Activated CD4-positive, alpha-beta T cell treated with anti-CD3 and anti-CD28 coated beads for 24 hours (primary cell): ENCODE measurements at places on chromosomes 7 and 10.

GRCh38 chr7:108408296-108408991 is 47.8 kb downstream of the NRCAM start:
- no peak for DNase-seq

DNA sequence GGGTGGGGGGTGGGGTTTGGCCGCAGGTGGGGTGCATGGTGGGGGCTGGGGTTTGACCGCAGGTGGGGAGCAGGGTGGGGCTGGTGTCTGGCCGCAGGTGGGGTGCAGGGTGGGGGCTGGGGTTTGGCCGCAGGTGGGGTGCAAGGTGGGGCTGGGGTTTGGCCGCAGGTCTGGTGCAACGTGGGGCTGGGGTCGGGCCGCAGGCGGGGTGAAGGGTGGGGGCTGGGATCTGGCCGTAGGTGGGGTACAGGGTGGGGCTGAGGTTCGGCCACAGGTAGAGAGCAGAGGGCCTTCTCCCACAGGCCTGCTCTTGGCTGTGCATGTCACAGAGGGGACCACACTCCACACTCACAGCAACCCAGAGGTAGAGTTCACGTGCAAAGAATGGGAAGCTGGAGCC is 586.6 kb downstream of the PTPRN2 start:
- no peak for DNase-seq

- DNase-seq: no peak
These were observed 48.9 kb downstream of the MKI67 start for GRCh38 chr10:128077155-128077875.

GRCh38 chr10:19862811-19863515 is 46.7 kb downstream of the PLXDC2 start:
- no peak for DNase-seq

DNA sequence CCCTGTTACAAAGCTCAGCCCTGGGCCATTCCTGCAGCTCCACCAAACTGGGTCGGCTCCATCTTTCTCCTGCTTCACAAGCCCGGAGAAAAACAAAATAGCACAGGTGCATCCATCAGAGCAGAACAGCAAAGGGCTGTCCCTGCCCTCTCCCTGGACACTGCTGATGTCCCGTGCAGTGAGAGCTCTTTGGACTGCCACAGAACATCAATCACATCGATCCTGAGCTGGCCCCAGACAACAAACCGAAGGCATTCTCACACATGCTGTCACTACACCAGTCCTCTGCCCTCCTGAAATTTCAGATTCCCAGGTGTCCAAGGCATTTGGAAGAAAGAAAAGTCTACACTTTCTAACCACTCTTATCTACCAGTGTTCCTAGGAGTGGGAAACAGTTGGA is 427.1 kb upstream of the ZMIZ1 start:
- no peak for DNase-seq

GRCh38 chr7:114468844-114469243 is 54.2 kb downstream of the FOXP2 start:
- no peak for DNase-seq

DNA sequence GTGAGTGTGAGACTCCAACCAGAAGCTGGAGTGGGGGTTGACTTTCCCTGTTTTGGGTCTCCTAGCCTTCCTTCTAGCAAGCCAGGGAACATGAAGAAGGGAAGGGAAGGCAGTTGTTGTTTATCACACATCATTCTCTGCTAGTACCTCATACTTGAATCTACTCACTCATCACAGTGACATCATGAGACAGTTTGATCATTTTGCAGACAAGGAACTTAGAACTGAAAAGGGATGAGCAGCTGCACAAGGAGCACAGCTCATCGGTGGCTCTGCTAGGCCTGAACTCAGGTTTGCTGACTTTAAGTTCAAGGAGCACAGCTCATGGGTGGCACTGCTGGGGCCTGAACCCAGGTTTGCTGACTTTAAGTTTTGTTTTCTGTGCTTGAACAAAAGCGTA is 19.2 kb downstream of the PRXL2A start:
- DNase-seq: no peak

GRCh38 chr10:47196691-47197090 is 103.3 kb upstream of the GDF10 start:
- DNase-seq: no peak

DNA sequence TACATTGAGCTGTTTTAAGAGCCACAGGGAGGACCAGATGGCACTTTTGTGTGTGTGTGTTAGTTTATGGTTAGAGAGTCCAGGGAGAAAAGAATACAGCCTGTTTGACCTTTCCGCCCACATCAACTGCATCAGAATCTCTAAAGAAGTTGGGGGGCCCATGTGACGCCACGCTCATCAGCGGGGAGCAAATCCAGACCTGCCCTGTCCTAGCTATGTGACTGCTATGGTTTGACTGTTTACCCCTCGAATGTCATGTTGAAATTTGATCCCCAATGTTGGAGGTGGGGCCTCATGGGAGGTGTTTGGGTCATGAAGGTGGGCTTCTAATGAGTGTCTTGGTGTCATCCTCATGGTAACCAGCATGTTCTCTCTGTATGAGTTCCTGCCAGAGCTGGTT is 128.0 kb downstream of the ADRA2A start:
- no peak for DNase-seq

- no peak for DNase-seq
These were observed 159.3 kb upstream of the CNTNAP2 start for GRCh38 chr7:145957160-145957890.

- no peak for DNase-seq
These were observed 2.8 kb downstream of the EBF3 start for GRCh38 chr10:129961157-129961701.

DNA sequence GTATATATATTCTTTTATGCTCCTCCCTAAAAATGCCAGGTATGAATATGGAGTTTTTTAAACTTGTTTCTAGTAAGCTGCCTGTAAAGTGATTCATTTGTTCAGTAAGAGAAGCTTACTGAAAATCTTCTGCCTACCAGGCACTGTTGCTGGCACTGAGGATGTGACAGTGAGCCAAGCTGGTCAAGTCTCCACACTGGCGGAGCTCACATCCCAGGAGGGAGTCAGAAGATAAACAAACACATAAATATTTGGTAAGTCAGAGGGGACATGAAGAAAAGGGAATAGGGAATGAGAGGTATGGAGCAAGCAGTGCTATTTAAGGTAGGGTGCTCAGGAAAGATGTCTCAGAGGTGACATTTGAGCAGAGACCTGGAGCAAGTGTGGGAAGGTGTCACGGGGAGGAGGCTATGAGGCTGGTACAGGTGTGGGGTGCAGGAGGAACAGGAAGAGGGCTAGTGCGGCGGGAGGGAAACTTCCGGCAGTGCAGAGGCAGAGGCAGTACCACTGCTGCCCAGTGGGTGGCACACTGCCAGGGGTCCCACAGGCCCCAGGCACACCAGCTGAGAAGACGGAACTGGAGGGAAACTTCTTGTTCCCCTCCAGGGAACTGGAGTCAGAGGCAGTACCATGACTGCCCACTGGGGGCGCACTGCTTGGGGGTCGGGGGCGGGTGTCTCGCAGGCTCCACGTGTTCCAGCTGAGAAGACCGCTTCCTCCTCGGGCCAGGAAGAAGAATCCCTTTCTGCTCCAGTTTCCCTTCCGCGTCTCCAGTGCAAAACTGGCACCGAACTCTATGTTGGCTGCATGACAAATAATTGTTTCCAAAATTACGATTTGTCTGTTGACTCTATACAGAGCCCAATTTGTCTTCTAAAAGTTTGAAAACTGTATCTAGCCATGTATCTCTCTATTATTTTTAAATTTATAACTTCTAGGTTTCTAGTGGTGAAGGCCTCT is 161.0 kb downstream of the TEX36 start:
- no peak for DNase-seq

GRCh38 chr10:33818343-33818742 is 483.9 kb upstream of the NRP1 start:
- DNase-seq: no peak

DNA sequence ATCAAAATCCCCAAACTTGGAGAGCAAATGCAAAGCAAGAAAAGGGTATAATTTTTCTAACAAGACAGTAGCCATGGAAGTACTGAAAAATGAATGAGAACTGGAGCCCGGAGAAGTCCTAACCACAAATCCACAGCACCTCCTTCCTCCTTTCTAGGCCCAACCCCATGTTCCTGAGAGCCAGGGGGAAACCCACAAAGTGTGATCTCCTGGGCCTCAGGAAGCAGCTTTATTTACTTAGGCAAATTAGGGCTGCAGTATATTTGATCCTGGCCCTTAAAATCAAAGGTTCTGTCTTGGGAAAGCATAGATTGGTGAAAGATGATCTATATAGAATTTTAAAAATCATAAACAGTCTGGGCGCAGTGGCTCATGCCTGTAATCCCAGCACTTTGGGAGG is 103.0 kb downstream of the DOCK4 start:
- no peak for DNase-seq

DNA sequence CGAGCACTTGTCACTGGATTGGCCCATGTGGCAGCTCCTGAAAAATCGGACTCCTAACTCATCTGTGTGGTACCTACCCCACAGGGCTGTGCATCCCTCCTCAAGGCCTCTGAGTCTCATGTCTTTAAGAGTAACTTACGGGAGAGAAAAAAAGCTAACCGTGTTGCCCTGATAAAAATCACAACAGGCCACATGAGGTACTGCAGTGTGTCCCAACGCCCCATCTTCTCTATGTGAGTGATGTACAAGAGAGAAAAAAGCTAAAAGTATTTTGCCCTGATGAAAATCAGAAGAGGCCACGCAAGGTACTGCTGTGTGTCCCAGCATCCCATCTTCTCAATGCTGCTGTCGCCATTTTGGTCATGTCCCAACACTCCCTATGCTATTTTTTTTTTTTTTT is 41.2 kb upstream of the ADRB1 start:
- no peak for DNase-seq

GRCh38 chr7:77395626-77396025 is 20.5 kb downstream of the GSAP start:
- DNase-seq: no peak

DNA sequence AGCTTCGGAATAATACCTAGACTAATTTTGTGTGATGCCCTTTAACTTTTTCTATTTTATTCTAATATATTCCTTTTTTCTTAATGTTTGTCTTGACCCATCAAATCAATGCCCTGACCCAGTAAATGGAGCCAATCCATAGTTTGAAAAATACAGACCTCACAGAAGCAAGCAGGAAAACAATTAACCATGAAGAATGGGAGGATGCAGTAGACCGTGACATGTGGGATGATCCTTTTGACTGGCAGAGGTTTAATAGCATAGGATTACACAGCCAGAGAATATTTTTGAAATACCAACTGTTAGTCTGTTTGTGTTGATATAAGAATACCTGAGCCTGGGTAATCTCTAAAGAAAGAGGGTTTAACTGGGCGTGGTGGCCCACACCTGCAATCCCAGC is 142.6 kb upstream of the NEBL start:
- DNase-seq: no peak

DNA sequence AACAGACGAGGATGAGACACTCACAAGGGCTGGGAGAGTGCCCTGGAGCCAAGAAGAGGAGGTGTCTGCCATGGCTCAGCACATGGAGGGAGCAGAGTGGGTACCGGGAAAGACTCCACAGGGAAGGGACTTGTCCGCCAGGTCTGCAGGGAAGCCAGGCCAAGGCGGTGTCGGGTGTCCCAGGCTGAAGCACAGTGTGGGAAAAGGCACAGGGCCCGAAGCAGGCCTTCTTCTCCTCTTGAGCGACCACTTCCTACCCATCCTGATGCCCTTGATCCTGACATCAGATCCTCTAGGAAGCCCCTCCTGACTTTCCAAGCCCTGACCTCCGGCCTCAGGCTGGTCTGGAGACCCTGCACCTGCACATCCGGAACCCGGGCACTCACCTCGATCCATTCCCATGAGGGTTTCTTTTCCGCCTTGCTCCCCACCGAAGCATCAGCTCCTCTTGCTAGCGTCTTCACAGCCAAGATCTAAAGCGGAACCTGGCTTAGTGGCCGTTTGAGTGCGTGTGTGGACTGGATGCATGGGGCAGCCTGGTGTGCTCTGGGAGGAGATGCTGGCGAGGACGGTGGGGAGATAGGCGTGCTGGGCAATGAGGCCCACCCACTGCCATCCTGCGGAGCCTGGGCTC is 8.5 kb downstream of the CALML3 start:
- no peak for DNase-seq

DNA sequence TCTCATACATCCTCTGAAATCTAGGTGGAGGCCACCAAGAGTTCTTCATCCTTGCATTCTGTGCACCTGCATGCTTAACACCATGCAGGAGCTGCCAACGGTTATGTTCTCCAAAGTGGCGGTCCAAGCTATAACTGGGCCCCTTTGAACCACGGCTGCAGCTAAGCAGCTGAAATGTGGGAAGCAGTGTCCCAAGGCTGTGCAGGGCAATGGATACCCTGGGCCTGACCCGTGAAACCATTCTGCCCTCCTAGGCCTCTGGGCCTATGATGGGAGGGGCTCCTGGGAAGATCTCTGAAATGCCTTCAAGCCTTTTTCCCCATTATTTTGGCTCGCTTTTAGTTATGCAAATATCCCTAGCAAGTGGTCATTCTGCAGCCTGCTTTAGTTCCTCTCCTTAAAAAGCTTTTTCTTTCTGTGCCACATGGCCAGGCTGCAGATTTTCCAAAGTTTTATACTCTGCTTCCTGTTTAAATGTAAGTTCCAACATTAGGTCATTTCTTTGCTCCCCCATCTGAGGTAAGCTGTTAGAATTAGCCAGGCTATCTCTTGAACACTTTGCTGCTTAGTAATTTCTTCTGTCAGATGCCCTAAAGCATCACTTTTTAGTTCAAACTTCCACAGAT is 7.7 kb upstream of the GTPBP4 start:
- no peak for DNase-seq

DNA sequence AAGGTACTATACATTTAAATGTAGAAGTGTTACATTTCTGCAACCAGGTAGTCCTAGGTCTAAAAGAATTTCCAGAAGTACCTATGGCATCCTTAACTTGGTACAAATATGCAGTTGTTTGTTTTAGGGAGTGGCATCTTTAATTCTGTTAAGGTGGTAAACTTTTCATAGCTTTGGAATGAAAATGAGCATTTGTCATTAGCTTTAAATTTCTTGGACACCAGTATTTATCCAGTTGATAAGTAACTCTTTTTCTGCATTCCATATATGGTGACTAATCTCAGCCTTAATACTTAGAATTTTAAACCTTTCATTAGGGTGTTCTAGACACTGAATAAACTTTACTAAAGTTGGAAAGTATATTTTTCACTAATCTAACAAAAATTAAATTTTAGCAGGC is 10.8 kb downstream of the SLF2 start:
- DNase-seq: no peak

GRCh38 chr10:16184096-16184597 is 252.7 kb upstream of the PTER start:
- DNase-seq: no peak

DNA sequence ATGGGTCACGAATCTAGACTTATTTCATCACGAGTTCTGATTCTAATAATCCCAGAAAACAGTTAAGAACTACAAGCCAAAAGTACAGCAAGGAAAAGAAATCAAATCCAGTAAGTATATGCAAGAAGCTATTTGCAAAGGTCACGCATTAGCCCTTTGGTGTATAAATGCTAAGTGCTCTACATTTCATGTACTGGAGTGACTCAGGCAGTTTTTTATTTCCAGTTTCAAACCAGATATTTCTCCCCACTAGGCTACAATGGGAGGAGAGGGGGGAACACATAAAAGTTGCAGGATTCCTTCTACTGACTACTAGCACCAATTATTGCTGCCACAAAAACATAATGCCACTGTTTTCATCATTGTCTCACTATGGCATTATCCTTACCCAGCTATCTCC is 148.0 kb downstream of the NRCAM start:
- DNase-seq: no peak

GRCh38 chr7:54823776-54824175 is 64.8 kb upstream of the SEC61G start:
- DNase-seq: no peak
